Retinal pigment epithelial cell (primary cell): ENCODE measurements at places on chromosomes 13 and 19.
A peak's percentile ranks its signal among the peaks of the same experiment; 100 is the strongest.

DNA sequence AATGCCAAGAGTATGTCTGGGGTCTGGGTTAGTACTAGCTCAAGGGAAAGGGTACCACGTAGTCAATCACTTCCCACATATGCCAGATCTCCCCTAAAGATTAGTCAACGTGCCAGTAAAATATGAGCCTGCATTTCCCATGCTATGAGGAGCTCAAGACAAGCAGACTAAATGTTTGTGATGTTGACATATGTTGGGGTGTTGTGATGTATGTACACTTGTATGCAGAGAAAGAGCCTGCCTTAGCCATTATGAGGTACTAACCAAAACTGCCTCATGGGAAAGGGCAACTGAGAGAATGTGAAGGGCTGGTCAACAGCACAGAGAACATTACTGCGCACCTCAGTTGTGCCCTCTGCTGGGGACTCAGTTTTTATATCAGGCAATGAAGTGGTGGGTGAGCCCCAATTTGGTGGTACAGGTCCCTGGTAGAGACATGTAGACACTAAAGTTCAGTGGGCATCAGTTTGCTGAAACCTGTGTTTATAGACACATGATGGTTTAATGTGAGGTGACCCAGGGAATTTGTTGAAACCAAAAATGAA lies 287.0 kb downstream of the DCT start:
- no peak for DNase-seq

- DNase-seq: no peak
Measured at GRCh38 chr13:101013245-101013644, 338.6 kb upstream of the TMTC4 start.

- DNase-seq: no peak
Measured at GRCh38 chr13:50783717-50784290, 59.7 kb downstream of the DLEU7 start.

DNA sequence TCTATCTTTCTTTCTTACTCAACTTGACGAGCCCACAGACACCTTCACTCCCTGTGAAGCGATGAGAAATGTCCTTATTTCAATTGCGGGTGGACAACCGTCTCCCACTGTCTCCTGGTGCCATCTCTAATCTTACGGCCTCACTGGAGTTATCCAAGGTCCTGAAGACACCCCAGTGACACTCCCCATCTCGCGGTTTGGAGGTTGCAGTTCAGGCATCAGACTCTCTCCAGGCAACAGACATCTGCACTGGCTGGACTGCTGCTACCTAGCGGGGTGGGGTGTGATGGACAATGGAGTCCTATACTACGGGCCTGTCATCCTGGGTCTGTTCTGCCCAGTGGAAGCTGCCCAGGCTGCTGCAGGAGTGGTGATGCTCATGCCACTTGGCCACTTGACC lies 18.3 kb upstream of the IRS2 start:
- DNase-seq: no peak

GRCh38 chr13:79211377-79211776 lies 194.7 kb downstream of the RBM26 start:
- DNase-seq: no peak

DNA sequence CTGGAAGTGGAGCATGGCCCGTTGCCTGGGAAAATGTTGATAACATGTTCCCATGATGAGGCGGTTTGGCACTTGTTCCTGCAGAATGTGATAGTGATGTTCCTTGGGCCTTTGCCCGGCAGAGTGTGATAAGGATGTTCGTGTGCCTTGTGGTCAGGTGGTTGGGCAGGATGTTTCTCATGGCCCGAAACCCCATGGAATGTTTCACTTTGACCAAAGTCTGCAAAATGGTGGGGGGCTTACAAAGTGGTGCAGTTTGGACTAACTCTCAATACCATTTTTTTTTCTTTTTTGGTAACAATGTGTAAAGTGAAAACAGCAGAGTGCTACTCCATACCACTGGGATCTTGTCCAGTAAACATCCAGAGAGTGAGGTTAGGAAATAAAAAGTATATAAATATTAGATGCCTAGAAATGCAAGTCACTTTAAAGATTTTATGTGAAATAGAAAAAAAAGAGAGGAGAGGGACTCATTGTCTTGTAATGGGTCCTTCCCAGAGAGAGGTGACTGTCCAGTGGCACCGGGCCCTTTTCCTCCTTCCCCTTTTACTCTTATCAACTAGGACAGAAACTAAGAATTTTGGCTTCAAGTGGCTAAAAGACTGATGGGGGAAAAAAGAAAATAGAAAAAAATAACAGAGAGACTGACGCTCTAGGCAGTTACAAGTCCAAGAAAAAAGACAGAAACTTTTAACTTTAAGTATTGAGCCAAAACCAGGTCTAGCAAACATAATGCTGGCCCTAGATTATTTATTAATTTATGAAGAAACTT lies 5.7 kb downstream of the FPR3 start:
- DNase-seq: no peak

DNA sequence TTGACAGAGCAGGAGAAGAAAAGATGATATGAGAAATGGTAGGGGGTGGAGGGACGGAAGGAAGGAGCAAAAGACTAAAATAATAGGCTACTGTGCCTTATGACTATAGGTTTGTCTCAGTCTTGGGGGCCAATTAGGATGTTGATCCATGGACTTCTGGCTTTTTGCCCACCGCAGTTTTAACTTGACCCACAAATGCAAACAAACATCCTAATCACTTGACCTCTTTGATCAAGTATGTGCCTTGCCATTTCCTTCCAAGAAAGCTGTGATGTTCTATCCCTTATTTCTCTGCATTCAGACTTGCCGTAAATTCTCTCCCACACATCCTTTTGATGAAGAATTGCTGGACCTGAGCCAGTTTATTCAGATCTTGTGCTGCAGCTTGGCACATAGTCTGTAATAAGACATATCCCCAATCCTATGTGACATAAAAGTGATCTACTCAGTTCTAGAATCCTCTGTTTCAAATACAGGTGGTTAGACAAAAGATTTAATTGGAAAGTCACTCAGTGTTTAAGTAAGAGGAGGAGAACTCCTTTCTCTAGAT lies 62.8 kb downstream of the TPT1 start:
- no peak for DNase-seq

DNA sequence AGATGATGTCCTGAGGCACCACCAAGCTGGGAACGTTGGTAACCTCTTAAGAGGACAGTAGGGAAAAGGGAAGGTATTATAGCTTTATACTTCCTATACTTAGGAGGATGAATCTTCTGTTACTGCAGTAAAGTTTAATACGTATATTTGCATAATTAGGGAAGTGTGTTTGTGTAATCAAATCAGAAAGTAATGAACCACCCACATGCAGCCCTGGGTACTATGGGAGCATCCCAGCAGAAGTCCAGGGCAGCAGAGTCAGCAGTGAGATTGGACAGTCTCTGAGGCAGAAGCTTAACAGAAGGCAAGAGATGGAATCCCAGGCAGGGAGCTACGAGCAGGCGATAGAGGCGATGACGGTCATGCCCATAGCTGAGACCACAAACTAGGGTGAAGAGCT lies 12.5 kb downstream of the SAFB start:
- no peak for DNase-seq

- no peak for DNase-seq
Measured at GRCh38 chr13:108220041-108220440, 1.8 kb downstream of the ABHD13 start.

GRCh38 chr19:44808463-44809371 lies at the start of gene BCAM:
Gene BCAM, plus strand, starts transcription at chr19:44809103. Its CDS starts 22 bp downstream, at chr19:44809125.
- no peak for DNase-seq

DNA sequence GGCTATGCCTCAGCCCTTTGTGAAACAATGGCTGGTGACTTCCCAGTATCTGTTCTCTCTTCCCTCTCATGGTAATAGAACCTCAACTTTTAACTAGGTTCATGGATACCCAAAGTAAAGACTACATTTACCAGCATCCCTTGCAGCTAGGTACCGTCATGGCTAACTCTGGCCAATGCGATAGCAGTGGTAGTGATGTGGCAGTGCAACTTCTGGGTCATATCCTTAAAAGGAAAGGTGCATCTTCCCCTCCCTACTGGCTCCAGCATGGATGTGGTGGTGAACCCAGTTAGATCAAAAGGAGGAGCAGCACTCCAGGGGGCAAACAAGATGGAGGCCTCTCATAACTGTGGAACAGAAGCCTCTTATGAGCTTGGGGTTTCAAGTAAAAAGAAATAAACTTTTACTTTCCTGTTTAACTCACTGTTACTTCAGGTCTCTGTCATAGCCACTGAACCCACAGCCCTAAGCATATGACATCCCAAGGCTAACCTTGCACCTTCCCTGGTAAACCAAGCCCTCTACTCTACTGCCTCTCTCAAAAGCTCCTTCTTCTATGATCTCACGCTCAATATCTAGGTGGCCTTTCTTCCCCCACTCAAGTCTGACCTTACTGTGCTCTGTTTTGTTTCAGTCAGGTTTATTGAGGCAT lies 104.4 kb downstream of the DOCK9 start:
- DNase-seq: no peak

- no peak for DNase-seq
Measured at GRCh38 chr19:33777351-33777750, 19.3 kb upstream of the KCTD15 start.

GRCh38 chr13:101955764-101956163 lies 446.1 kb downstream of the FGF14 start:
- DNase-seq: no peak

GRCh38 chr13:40600149-40600751 lies 66.2 kb downstream of the FOXO1 start:
- no peak for DNase-seq

DNA sequence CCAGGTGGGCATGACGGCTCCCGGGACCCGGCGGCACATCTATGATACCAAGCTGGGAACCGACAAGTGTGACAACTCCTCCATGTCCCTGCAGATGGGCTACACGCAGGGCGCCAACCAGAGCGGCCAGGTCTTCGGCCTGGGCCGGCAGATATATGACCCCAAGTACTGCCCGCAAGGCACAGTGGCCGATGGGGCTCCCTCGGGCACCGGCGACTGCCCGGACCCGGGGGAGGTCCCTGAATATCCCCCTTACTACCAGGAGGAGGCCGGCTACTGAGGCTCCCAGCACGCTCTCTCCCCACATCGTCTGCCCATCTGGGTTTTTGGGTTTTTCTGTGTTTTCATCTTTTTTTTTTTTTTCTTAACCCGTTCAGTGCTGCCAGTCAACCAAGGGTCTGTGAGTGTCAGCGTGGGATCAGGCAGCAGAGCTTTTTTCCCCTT lies 2.3 kb upstream of the ABCA7 start:
- no peak for DNase-seq

GRCh38 chr13:109383683-109384082 lies 402.7 kb downstream of the IRS2 start:
- peak; percentile 15 for DNase-seq

DNA sequence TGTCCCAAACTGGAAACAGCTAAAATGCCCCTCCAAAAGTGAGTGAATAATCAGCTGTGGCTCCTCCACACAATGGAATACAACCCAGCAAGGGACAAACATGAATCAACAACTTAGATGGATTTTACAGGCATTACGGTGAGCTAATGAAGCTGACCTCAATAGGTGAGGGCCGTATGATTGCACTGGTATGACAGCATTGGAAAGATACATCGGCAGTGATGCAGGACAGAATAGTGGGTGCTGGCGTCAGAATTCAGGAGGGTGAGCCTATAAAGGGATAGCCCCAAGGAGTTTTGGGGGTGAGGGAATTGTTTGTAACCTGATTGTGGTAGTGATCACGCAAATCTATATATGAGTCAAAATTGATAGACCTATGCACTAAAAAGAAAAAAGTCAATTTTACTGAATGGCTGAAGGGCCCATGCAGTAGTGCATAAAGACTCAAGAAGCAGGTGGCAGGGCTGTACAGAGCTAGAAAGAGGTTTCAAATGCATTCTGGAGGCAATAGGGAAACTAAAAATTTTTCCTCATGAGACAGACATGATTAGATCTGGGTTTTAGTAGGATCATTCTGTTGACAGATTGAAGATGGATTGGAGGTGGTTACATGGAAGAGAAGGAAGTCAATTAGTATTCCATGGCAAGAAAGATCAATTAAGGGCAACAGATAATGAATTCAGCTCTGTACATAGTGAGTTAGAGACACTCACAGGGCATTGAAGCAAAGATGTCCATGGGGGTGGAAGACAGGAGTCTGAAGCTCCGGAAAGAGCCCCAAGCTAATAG lies 90.8 kb downstream of the IRS2 start:
- DNase-seq: no peak

GRCh38 chr13:114130837-114131582 lies 1.4 kb downstream of the RASA3 start:
- no peak for DNase-seq

DNA sequence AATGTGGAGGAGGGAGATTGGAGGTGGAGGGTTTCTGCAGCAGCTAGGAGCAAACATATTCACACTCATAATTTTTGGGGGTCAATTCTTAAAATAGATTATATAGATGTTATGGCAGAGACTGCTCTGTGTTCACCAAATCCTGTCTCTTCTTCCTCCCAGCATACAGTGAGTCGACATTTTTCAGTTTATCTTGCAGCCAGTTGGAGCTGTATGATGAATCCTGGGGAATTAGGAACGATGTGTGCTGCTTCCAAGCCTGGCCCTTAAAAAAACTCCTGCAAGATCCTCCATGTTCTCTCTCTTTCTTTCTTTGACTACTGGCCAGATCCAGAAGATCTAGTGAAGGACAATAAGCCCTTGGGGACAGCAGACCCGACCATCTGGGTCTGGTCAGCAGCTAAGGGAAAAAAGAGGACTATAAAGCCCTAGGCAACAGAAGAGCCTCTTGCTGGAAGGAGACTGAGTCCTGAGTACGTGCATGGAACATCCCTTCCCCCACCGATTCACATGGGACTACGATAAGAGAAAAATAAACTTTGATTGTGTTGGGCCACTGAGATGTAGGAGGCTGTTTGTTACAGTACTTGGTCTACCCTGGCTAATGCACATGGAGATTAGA lies 55.8 kb upstream of the POMP start:
- no peak for DNase-seq

DNA sequence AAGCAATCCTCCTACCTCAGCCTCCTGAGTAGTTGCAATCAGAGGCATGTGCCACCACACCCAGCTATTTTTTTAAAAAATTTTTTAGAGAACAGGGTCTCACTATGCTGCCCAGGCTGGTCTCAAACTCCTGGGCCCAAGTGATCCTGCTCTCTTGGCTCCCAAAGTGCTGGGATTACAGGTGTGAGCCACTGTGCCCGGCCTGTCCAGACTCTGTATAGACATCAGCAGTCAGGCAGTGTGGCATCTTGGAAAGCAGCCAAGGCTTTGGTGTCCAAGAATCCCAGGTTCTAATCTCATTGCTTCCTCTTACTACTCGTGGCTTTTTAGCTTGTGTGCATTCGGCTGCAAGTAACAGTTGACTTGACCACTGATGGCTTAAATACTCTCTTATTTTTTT lies 43.4 kb downstream of the BICRA start:
- no peak for DNase-seq

DNA sequence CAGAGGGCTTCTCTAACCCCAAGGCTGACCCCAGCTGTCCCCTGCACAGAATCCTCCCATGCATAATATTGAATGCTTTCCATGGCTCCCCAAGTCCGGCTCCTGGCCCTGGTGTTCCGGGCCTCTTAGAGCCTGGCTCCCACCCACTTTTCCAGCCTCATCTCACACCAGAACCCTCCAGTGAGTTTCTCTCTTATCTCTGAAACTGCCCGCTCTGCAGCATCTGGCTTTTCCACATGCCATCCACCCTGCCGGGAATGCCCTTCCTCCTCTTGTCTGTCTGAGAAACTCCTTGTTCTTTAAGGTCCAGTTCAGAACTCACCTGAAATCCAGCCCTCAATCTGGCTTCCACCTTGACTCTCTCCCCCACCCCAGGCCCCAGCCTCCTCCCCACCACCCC lies 6.8 kb downstream of the SYNGR4 start:
- DNase-seq: no peak
